ENCODE measurements at places on chromosomes 6 and 20.

DNA sequence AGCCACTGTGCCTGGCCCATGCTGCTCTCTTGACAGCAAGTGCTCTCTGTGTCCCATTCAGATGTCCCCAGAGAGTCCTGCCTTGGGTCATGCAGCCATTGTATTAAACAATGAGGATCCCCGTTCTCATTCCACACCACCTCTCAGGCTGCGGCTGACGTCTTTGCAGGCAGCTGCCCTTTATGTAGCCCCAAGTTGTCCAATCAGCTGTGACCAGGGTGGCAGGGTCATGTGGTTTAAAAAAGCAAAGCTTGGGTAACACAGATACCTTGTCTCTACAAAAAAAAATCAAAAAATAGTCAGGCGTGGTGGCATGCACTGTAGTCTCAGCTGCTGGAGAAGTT is 13.2 kb downstream of the GCNT2 start:
- no peak for DNase-seq

- no peak for DNase-seq
Measured at GRCh38 chr6:166950443-166950821, 5.9 kb downstream of the RNASET2 start.

DNA sequence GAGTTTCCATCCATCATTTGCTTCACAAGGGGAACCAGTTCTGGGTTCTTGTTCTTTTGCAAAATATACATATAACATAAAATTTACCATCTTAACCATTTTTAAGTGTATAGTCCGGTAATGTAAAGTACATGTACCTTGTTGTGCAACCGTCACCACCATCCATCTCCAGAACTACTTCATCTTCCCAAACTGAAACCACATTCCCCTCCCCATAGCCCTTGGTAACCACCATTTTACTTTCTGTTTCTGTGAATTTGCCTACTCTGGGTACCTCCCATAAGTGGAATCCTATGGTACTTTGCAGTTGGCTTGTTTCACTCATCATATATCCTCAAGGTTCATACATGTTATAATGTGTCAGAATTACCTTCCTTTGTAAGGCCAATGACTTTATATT is 70.3 kb upstream of the DSP start:
- no peak for DNase-seq

GRCh38 chr6:132818404-132819359 is 4.3 kb downstream of the RPS12 start:
- DNase-seq = no peak

- DNase-seq = no peak
Measured at GRCh38 chr6:43396408-43397149, 27.1 kb upstream of the ZNF318 start.

GRCh38 chr6:118559659-118560058 is 11.6 kb downstream of the PLN start:
- no peak for DNase-seq

DNA sequence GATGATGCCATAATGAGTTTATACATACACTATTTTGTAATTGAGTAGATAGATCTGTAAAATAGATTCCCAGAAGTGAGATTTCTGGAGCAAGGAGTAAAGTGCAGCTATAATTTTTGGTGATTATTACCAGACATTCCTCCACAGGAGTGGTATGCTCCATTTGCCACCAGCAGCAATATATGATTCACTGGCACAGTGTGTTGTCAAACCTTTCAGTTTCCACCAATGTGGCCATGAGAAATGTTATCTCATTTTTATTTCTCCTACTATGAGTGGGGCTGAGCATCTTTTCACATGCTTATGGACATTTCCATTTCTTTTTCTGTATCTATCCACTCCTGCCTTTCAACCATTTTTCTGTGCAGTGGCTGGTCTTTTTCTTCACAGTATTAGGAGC is 70.5 kb downstream of the GPR63 start:
- no peak for DNase-seq

DNA sequence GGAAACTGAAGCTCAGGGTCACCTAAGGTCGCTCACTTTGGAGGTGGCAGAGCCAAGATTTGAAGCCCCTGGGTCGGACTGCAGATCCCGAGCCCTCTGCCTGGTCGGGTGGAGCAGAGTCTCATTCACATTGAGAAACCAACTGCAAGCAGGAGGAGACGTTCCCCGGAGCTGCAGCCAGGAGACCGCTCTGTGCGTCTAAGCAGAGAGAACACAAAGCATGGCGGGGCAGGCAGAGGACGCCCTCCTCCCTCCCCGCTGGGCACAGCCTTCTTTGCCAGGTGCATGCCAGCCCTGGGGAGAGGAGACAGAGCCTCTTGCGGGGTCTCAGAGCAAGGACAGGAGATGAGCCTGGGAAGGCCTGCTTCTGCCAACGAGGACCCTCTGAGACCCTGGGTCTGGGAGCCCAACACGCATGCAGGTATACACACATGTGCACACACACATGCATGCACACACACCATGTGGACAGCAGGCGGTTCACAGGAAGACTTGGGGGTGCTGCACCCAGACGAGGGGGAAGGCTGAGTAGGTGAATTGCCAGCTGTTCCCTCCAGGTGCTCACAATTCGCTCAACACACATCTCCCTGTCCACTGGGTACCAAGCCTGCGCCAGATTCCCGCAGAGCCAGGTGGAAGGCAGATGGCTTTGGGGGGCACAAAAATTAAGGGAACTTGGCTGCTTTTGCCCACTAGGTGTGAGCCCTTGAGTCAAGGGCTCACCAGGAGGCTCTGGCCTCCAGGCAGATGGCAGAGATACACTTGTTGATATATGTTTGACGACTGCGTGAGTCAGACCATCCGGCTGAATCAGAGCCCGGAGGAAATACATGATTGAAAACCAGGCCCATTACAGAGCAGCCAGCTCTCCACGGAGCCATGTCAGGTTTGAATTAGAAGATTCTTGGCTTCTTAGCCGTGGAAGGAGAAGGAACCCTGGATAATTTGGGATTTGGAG is 5.5 kb upstream of the NTSR1 start:
- peak; percentile 4 for DNase-seq

GRCh38 chr6:136031982-136032381 is 180.5 kb downstream of the PDE7B start:
- peak; percentile 46 for DNase-seq

DNA sequence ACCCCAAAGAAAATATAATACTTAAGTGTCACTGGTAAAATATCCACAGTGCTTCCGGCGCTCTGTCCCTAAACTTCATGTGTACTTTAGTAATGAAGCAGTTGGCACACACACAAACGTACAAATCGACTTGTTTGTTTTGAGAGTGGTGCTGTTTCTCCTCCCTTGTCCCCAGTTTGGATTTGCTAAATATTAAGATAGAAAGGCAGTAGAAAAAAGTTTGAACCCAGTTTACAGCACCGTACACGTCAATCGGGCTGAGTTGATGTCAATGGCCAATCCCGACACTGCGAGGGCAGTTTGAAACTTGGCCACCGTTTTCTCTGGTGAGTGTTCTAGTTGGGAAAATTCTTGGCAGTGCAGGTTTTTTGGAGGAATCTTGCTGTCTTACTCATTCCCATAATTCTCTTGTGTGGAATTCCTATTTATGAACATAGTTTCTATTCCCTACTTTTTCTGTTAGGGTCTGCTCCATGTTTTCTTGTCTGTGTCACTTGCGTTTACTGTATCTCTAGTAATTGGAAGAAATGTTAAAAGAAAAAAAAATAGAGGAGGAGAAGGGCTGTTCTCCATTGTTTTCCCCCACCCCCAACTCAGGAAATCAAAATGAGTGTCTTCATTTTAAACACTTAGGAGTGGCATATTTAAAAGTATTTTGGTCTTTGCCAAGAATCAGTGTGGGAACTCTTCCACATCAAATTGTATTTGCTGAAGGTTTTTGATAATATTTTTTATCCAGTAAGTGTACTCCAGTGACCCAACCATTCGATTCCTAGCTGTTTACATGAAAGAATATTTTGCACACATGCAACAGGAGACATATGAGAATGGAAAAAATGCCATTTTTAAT is 72.3 kb downstream of the OR2B2 start:
- DNase-seq = peak; percentile 25

DNA sequence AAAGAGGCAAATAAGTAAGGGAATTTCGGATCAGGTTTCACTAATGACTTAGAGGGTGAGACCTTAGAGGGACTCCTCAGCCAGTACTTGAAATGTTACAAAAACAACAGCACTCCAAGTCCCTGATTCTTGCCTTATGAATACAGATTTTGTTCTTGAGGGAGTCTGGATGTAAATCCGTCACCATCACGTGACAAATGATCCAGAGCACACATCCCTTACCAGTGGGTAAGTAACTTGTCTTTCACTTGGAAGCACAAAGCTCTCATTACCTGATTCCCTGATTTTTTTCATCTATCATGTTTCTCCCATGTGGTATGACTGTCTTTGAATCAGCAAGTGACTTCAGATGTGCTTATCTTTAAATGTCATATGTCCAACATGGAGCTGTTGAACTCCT is 595.3 kb upstream of the POU3F2 start:
- no peak for DNase-seq

- no peak for DNase-seq
Measured at GRCh38 chr20:50913690-50914375, 17.4 kb downstream of the ADNP start.

Data from heart right ventricle (tissue), 16 donors.